Neural progenitor cell (in vitro differentiated cells): ENCODE measurements at places on chromosomes 11 and 22.

DNA sequence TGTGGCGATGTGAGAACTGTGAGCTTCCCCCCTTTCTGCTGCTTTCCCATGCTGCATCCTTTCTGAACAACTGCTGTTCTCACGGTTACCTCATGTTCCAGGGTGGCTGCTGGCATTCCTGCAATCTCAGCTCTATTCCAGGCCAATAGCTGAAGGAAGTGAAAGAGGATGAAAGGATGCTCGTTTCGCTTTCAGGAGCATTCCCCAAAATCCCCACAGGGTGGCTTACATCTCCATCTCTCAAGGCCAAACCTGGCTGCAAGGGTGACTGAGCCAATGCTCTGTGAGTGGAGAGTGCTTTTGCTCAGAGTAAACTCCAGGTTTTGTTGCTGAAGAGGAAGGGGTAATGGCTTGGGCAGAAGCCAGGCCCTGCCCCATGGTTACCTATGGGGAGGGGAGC is 848.2 kb downstream of the BRD1 start:
- peak; percentile 50 for DNase-seq

GRCh38 chr22:31773416-31773815 is 19.6 kb downstream of the DEPDC5 start:
- no peak for DNase-seq

GRCh38 chr11:19660076-19660475 is 52.6 kb upstream of the NAV2 start:
- no peak for DNase-seq

- no peak for DNase-seq
These were observed 6.1 kb upstream of the ROBO3 start for GRCh38 chr11:124859171-124859570.

- DNase-seq: no peak
These were observed 38.0 kb downstream of the ETS1 start for GRCh38 chr11:128549256-128549944.

DNA sequence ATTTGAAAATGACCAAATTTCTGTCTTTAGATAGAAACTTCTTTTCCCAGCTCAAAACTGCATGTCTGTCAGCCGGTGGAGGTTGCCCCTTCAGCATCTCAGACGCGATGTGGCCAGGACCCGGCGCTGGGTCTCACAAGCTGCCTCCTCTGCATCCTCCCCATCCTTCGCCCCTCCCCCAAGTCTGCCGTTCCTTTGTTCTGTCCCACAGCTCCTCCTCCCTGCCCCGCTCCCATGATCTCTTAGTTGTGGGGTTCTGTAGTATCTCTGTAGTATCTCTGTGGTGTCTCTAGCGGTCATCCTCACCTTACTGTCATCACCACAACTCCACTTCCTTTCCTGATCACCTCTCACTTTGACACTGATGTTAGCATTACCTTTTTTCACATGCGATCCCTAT is 49.9 kb downstream of the TRAF6 start:
- DNase-seq: peak; percentile 42

DNA sequence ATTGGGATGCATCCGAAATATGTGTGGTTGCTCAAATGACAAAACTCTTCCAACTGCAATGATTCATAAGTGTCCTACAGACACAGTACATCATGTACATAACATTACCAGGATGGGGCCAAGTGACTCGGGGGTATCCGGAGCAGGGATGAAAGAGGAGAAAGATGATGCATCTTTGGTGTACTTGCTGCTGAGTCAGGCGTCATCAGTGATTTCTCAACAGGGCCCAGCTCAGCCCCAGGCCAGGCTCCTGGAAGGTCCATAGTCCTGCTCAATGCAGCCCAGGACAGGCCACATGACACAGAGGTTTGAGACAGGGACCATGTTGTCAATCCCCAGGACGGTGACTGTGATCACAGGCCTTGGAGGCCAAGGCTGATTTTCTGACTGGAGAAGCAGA is 59.3 kb downstream of the GGTLC2 start:
- no peak for DNase-seq
